ENCODE measurements at places on chromosomes 5 and 9.

DNA sequence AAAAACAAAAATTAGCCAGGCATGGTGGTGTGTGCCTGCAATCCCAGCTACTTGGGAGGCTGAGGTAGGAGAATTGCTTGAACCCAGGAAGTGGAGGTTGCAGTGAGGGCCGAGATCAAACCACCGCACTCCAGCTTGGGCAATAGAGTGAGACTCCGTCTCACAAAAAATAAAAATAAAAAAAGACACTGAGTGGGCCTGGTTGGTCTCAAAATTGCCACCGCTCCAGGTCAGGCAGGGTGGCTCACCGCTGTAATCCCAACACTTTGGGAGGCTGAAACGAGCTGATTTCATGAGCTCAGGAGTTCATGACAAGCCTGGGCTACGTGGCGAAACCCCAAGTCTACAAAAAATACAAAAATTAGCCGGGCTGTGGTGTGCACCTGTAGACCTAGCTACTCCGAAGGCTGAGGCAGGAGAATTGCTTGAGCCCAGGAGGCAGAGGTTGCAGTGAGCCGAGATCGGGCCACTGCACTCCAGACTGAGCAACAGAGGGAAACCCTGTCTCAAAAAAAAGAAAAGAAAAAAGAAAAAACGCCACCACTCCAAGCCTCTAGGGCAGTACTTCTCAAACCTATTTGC lies 1.8 kb downstream of the STK10 start:
- DNase-seq, result no peak

- DNase-seq, result no peak
Measured at GRCh38 chr9:114240216-114240615, 82.7 kb upstream of the ORM1 start.

DNA sequence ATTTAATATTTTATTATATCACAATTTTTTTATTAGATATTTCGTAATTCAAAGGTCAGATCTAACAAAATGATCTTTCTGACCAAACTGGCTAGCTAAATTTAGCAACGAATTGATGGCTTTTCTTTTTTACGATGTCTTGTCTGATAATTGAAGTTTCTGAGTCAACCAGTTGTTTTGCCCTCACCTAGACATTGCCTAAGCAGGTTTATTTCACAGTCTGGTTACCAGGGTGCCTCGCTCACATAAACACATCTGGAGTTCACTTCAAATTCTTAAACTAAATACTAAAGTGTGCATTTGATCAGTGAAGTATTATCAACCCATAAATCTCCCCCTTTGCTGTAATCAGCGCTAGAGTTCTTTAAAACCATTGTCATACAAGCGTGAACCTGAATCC lies 448.3 kb downstream of the TLE4 start:
- no peak for DNase-seq

DNA sequence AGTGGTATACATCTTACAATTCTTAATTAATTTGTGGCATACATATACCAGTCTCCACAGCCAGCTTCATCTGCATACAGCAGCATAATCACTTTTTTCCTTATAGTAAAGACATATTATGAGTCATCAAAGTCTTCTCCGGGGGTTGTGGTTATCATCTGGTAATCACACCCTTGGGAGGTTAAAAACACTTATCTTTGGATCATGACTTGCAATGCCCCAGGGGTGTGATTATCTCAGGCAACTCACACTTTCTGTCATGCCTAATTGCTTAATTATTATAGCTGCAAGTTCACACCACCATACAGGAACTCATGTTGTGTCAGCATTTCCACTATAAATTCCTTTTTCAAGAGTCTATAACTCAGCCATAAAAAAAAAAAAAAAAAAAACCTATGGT lies 218.4 kb downstream of the ANXA1 start:
- DNase-seq, result peak; percentile 29

DNA sequence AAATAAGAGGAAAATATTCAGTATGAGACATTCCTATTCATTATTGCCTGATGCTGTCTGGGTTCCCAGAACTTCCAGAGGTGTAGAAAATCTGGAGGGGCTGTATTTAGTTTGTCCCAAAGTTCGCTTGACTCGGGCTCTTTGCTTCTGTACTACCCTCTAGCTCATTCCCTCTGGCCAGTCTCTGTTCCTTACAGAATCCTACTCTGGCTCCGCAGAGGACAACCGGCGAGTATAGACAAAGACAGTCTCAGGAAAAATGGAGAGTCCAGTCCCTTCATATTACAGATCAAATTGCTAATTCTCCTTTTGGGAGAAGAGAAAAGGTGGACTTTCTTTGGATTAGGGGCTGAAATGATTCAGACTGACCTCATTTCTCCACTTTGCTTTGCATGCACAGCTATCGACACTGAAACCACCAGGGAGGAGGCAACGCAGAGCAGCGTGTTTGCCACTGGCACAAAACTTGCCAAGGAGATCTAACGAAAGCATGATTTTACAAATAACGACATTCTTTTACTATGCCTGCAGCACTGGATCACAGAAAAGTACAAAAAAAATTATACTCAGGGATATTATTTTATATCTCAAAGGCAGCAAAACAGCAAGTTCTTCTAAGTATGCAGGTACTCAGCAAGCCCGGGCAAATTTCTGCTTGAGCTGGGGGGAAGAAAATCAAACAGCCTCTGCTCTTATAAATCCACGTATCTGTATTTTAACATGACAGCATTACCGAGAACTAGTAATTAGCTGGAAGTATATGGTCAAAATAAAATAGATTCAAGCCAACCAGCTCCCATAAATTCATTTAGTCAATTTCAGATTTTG lies 279.7 kb downstream of the NPR3 start:
- DNase-seq, result peak; percentile 13

DNA sequence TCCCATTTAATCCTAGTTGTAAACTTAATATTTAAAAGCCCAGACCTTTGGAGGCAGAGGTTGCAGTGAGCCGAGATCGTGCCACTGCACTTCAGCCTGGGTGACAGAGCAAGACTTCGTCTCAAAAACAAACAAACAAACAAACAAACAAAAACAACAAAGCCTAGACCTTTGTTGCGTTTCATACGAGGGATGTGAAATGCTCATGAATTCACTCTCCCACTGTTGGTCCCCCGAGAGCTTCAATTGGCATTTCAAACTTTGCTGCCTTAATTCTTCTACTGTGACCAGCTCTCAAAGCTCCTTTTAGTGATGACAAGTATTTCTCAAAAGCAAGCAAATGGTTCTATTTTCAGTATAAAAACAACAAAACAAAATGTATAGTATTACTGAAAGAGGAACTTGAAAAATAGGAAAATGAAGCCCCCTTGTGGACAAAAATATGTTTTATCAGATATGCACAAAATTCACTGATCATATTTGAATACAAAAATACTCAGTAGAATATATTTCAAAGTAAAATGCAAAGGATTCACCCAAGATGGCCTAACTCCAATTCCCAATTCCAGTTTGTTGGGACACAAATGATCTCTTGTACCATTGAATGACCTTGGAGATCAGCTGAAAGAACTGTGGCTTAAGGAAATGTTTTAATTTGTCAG lies 140.4 kb downstream of the ESM1 start:
- DNase-seq, result peak; percentile 72

DNA sequence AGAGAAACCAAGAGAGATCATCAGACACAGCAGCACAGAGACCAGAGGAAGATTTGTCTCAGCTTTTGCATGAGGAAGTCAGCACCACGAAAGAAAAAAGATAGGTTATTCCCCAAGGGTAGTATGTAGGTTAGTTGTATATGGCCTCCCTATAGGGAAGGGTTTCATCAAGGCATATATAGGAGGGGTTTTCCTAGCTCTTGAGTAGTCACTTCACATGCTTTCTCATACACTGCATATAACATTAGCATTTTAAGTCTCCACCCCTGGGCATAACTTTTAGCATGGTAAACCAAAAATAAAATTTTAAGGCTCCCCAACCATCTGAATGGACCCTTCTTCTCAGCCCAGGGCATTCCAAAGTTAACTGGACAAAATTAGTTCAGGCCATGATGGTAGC lies 1571.6 kb upstream of the ACO1 start:
- no peak for DNase-seq

GRCh38 chr5:142388696-142389095 lies 63.9 kb upstream of the SPRY4 start:
- peak; percentile 33 for DNase-seq

DNA sequence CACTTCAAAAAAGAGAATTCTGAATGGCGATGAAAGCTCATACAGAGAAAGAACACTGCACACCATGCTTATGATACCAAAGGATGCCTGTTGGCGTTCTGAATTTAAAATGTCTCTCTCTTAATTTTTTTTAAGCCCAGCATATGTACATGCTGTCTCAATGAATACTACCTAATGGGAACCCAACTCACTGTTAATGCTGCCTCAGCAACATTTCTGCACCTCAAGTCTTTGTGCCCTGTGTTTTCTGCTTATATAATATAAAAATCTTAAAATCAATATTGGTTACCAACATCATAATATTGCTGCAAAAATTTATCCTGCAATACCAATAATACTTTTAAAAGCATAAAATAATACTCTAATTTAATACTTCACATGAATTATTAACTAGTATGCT lies 44.1 kb upstream of the POU5F2 start:
- no peak for DNase-seq

GRCh38 chr5:141596867-141597266 lies 21.9 kb downstream of the DIAPH1 start:
- DNase-seq, result no peak

DNA sequence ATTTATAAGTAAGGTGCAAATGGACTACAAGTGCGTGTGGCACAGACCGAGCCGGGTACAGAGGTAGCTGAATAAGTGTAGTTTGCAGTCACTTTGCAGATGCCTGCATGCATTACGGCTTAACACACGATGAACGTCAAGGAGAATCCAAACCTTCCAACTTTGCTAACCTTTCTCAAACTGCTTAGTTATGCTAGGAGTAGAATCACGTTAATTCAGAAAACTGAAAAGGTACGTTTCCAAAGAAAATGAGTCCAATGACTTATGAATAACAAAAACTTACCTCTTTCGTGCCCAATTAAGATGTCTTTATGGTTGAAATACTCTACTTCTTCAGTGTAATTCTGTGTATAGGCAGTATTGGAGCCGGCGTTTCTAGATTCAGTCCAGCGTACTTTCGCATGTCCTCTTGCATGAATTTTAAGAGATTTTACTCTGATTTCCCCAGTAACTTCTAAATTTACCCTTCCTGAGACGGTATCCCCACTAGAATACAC lies 539 bp downstream of the ARRDC3 start:
- peak; percentile 61 for DNase-seq

- DNase-seq, result no peak
Measured at GRCh38 chr5:73118391-73118973, 1.9 kb upstream of the TMEM171 start.

DNA sequence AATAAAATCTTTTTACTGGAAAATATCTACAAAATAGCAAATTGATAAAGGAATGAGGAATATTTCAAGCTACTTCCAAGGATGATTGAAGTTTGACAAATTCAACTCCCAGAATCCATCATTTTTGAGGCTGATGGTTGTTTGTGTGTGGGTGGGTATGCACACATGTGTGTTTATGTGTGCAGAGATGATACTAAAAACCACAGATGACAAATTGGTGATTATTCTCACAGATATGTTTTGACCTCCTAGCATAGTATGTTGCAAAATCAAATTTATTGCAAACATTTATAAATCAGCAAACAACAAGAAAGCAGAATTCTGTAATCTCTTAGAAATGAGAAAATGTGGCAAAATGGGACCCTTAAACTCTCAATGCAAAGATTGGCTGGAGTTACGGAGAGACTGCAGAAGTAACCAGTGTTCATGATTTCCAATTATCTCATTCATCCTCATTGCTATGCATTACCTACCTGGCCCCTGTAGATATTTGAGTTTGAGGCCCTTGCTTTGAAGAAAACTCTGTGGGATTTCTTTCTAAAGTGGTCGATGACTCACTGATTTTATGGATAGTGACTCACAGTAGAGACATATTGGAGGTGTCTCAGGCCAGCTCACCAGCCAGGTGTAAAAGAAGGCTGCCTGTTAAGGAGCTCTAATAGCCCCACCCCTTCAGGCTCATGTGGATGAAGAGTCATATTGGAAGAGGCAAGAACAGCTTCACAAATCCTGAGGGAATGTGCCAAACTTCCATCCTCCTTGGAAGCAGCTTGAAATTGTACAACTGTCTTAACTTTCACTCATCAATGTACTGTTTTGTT lies 44.6 kb upstream of the TMC1 start:
- peak; percentile 81 for DNase-seq

DNA sequence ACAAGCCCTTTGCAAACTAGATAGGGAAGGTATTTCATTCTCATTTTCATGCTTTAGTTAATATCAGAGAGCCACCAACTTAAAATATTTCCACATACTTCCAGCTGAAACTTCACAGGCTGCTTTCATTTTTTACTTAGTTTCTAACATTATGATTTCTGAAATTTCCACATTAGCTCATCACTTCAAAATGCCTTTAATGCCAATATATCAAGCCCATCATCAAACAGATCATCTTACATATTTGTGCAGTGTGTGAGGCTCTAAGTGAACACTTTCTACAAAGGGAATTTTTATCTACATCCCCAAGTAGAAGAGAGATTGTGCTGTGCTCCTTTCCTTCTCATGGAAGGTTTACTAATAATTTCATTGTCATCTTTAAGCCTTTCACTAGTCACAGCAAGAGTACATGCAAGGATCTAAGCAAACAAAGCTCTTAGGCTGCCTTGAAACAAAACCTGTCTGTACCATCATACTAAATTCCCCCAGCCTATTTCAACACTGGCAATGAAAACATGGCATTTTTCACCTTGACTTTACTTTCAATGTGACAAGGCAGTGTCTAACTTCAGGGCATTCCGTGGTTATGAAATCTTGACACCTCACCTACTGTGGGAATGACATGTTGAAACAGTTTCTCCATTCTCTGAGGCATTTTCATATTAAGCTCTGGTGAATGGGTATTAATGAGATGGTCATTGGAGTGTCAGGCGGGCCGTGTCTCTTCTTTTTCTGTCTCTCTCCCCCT lies 45.4 kb downstream of the PPP2R2B start:
- no peak for DNase-seq

DNA sequence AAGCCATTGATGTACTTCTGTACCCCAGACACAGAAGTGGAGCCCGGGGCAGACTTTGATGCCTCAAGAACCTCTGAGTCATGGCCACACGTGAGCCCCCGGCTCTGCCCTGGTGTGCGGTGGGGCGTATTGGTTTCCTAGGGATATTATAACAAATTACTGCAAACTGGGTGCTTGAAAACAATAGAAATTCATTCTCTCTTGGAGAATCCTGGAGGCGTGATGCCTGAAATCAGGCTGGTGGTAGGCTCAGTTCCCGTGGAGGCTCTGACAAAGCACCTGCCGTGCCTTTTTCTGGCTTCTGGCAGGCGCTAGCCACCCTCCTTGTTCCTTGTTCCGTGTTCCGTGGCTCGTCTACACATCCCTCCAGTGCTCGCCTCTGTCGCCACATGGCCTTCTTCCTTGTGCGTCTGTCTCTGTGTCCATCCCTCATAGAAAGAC lies 24.2 kb downstream of the NEK6 start:
- DNase-seq, result peak; percentile 50

- no peak for DNase-seq
Measured at GRCh38 chr9:92171822-92172221, 56.6 kb upstream of the SPTLC1 start.

GRCh38 chr5:140351609-140352334 lies 5.4 kb upstream of the HBEGF start:
- DNase-seq, result peak; percentile 74

DNA sequence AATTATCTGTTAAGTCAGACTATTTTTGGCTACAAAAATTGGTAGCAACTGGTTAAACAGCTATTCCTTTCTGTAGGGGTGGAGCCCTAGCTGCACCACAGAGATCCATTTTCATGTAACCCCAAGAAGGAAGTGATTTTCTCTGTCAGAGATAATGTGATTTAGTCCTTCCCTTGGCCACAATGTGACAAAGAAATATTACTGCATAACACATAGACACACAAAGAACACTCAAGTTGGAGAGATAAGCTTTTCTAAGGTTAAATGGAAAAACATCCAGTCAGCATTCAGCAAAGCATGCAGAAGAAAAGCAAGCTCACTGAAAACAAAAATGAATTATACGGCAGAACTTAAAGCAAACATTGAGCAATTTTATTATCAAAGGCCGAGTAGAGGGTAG lies 227.8 kb upstream of the CDH9 start:
- no peak for DNase-seq
